DND-41 (cell line): ENCODE measurements at places on chromosomes 12 and 14.

DNA sequence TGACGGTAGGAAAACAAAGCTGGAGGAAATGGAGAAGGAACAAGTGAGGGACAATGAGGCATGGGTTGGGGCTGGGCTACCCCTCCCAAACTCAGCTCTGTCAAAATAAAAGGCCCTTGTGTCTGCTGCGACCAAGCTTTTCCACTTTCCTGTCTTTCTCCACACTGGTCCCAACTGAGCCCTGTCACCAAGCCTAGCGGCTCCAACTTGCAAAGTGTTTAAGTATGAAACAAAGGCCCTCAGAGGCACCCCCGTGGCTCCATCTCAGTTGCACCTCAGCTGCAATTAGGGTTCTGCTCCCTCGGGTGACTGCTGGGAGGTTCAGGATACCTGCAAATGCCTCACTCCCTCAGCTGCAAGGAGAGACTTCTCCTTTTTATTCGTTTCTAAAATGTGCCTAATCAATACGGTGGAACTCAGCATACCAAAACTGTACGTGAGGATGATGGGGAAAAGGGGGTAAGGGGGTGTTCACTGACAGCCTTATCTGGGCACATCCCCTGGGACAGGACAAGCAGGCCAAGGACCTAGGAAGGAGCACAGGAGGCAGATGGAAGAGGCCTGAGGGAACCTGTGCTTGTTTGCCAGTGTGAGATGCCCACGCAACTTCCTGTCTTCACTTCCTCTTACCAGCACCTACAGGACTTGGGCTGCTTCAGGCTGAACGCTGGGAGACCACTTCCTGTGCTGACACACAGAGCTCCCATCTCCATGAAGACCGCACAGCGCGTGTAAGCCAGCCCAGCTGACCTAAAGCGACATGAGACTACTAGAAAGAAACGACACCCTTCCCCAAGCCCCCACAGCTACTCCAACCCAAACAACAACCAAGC, 8.9 kb downstream of the VAMP1 start:
- DNase-seq: peak; percentile 95

DNA sequence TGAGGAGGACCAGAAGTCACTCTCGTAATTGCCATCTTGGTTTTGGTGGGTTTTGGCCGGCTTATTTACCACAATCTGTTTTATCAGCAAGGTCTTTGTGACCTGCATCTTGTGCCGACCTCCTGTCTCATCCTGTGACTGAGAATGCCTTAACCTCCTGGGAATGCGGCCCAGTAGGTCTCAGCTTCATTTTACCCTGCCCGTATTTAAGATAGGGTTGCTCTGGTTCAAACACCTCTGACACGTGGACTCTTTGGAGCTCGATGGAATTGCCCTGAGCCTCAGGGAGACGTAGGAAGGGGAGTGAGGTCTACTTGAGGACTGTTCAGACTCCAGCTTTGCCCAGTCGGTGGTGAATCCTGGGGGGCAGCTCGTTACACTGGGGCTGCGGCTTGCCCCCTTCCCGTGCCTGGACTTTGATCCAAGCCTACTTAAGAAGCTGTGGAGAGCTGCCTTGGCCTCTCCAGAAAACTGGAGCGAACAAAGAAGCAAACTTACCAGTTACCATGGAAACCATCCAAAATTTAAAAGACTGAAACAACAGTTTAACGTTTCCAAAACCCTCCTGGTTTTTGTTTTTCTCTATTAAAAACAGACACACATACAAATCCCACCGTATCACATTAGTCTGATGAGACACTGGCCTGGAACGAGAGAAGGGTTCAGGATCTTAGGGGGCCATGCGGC, 28.0 kb downstream of the CALM1 start:
- DNase-seq: no peak

- DNase-seq: no peak
These were observed 28.4 kb downstream of the DGLUCY start for GRCh38 chr14:91142214-91142668.

- DNase-seq: no peak
These were observed 312.3 kb upstream of the DIO2 start for GRCh38 chr14:80523518-80524117.

DNA sequence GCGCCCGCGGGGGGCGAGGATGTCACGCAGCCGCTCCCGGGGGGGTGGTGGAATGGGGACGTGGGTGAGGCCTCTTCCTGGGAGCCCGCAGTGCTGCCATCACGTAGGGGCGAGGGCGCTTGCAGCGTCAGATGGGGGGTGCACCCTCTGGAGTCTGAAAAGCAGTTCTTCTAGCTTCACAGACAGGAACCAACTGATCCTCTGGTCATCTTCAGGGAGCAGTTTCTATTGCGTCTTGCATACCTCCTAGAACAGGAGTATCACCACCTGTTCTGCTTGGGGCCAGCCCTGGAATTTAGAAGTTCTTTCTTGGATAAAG, 36.9 kb upstream of the PRIMA1 start:
- DNase-seq: no peak

GRCh38 chr12:56713345-56713744, 11.8 kb downstream of the NACA start:
- no peak for DNase-seq

GRCh38 chr12:91155990-91156389, 26.6 kb downstream of the DCN start:
- DNase-seq: no peak

DNA sequence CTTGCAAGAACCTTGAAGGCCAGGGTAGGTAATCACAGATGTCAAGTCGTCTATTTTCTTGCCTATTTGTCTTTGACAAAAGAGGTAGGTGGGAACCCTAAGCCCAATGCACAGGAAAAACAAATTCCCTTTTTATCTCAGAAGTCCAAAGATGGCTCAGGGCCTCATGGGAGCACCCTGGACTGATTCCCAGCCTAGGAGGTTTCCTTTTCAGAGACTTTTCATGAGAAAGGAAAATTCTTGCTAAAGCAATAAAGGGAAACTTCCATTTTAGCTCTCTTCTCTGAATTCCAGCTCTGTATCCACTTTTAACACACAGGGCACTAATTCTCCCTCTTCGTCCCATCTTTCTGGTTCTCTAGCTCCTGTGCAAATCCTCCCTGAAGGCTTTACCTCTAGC, 1.2 kb downstream of the ZNF641 start:
- no peak for DNase-seq

DNA sequence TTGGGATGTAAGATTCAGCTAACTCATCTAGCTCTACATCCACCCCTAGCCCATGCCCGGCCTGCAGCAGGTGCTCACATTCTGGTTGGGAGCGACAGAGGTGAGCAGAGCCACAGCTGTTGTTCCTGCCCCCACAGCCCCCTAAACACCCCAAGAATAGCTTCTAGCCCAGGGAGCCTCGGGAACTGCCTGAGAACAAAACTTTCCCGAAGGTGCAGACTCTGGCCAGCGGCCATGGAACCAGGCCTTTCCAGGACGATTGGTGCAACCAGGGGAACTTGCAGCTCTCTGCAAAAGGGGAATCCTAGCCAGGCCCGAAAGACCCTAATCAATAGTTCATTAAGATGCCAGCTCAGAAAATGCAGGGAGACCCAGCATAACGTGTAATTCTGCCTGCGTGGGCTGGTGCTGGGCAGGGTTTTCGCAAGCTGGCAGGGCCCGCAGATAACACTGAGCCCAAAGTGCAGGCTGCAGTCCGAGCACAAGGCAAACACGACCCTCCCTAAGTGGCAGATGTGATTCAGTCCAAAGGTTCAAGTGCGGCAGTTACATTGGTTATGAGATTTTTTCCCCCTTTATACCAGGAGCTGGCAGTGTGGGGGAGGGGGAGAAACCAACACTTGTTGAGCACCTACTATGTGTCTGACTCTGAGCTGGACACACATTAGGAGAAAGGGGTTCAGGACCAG, 122.5 kb upstream of the MAP1LC3B2 start:
- DNase-seq: no peak

DNA sequence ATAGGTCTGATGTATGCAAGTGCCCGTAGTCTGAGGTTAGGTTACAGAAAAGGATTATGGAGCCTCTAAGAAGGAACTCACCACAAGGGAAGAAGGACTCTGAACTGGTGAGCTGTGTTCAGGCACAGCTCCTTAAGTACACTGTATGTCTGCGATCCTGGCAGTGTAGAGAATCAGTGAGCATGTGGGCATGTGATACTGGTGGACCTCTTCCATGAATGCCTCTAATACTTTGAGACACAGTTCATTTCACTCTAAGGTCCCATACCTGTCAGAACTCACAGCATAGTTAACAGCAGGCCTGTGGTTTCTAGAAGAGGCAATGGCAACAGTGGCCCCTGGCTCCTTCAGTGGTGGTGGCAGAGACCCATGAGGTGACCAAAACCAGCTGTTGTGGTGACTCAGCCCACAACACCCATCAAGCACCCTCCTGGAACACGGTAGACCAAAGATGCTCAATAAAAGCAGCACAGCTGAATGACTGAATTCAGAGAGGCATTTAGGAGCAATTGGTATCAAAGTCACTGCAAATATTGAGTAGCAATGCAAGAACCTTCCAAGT, 6.9 kb upstream of the OR6J1 start:
- DNase-seq: peak; percentile 8
